ENCODE measurements at places on chromosomes 12 and 14.

GRCh38 chr14:105878554-105878953, 352.2 kb downstream of the TMEM121 start:
- DNase-seq: no peak

DNA sequence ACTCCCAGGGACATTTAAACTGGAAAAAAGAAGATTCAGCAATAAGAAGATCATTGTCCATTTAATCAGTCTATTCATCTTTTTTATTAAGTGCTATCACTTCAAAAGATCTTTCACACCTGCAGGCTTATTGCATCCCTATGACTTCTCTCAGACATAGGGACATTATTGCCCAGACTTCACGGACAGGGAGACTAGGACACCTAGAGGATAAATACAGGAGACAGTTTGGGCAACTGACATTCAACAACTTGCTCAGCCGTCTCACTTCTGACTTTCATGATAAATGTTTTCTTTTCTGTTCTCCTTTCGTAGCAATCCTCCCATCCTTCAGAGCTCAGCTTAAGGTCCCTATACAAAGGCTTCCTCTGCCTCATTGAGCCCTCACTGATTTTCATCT, 84.3 kb downstream of the TMEM30B start:
- peak; percentile 42 for DNase-seq

DNA sequence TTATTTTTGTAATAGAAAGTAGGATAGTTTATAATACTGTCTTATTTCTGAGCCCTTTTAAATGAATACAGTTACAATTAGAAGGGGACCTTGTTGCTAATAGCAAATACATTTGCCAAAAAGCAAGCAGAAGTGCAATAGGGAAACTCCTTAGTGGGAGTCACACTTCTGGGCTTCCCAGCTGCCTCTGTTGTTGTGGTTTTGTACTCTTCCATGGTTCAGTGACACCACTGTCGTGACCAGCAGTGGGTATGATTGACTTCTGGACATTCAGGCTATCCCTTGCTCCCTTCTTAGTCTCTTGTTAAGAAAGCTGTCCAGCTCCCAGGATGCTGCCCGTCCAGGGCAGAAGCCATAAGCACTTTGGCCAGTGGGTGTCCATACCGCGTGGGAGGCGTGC, 22.6 kb downstream of the TCTN1 start:
- DNase-seq: no peak

- DNase-seq: no peak
These were observed 90.5 kb upstream of the STXBP6 start for GRCh38 chr14:25140411-25140810.

- DNase-seq: no peak
These were observed 68.1 kb downstream of the FSCB start for GRCh38 chr14:44438936-44439335.

DNA sequence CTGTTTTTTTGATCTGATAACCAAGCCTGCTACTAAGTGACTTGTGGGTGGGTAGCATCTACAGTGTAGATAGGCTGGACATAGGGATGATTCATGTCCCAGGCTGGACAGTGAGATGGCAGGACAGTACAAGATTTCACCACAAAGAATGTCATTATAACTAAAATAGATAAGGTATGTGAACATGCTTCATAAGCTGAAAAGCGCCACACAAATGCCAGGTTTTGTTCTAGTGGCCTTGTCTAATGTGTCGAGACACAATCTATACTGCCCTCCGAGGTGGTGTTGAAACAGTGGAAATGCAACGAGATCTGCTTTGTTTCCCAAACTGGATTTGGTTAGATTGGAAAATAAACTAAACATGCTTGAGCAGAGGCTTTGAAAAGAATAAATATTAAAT, 4.4 kb downstream of the LGALS3 start:
- DNase-seq: no peak

- no peak for DNase-seq
These were observed 7.2 kb upstream of the P2RX4 start for GRCh38 chr12:121202407-121203355.

- DNase-seq: no peak
These were observed 98.3 kb upstream of the CPNE8 start for GRCh38 chr12:39003541-39004155.

- DNase-seq: no peak
These were observed 1444.5 kb upstream of the FLRT2 start for GRCh38 chr14:84085493-84085892.

GRCh38 chr12:106120519-106121105, 18.1 kb downstream of the NUAK1 start:
- DNase-seq: no peak
